GM12891 (cell line): ENCODE measurements at places on chromosomes 5 and 9.

- DNase-seq = no peak
These were observed 70.0 kb downstream of the SECISBP2 start for GRCh38 chr9:89388084-89388867.

DNA sequence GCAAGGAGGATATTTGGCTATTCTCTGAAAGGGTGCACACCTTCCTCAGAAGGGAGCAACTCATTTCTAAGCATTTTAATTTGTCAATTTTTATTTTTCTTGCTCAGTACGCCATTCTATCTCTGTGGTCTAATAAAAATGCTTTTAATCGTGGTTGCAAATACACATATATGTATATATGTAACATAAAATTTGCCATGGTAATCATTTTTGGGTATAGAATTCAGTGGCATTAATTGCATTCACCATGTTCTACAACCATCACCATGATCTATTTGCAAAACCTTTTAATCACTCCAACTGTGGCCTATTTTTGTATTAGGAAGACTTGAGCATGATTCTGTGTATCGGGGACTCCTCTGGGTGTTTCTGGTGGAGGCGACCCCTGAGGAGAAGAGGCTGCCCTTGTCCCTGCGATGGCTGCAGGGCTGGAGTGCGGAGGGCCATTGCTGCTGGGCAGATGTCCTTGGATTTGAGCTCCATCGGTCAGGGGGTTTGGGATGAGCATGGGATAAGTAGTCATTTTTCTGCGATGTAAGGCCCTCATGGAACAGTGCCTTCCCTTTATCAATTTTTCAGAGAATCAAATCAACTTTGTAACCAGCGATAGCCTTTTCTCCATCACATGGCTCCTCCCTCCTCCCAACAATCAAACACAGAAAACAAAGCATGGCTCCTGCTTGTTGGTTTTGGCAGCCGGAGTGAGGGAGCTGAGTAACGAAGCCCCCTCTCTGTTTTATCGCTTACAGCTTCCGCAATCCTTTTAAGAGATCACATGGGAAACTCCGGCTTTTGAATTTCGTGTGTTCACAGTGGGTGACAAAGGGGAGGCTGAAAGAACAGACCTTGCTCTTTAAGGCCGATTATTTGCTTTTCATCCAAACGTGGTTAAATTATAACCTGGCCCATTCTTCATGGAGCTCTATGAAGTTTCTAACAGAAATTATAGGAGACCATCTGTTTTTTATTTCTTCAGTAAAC lies 187.3 kb downstream of the TENT4A start:
- DNase-seq = no peak

DNA sequence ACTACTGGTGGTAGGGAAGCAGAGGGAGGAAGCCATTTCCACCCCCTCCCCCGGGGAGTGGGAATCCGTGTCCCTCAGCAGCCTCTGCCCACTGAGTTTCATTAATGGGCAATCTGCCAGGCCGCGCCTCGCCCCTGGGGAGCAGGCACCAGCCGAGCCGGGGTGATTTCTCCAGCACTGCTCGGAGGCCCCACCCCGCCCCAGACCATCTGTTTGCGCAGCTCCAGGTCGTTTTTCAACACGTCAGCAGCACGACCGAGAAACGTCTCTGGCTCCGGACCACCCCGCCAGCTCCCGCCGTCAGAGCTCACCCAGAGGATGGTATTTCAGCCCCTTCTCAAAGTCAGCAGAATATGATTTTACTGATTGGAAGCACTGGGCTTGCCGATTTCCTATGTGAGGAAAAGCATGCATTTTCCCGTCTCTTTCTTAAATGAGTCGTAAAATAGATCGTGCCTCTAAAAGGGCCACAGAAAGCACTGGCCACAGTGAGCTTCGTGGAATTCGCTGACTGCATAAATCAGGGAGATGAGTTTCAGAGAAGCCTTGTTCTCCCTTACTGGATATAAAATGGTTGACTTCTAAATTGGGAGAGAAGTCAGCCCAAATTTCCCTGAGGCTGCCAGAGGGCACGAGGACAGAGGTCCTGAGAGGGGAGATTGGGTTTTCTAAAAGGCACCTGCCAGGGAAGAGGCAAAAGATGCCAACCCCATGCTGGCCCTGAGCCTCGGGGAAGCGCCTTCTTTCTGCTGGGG lies 47.0 kb downstream of the OLFM1 start:
- no peak for DNase-seq

DNA sequence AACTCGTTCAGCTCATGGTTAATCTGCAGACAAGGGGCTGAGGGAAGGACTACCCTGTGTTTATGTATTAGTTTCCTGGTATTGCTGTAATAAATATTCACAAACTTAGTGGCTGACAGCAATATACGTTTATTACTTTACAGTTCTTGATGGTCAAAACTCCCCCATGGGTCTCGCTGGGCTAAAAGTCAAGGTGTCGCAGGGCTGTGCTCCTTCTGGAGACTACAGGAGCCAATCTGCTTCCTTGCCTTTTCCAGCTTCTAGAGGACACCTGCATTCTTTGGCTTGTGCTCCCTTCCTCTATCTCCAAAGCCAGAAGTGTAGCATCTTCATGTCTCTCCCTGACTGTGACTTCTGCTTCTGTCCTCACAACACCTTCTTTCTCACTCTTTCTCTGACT lies 653.8 kb upstream of the RIOK2 start:
- no peak for DNase-seq

GRCh38 chr5:55472642-55473041 lies 62.1 kb downstream of the PLPP1 start:
- DNase-seq = no peak

GRCh38 chr9:84366683-84367082 lies 26.1 kb upstream of the SLC28A3 start:
- DNase-seq = no peak

- no peak for DNase-seq
These were observed 76.5 kb upstream of the ATG10 start for GRCh38 chr5:81895307-81895706.

DNA sequence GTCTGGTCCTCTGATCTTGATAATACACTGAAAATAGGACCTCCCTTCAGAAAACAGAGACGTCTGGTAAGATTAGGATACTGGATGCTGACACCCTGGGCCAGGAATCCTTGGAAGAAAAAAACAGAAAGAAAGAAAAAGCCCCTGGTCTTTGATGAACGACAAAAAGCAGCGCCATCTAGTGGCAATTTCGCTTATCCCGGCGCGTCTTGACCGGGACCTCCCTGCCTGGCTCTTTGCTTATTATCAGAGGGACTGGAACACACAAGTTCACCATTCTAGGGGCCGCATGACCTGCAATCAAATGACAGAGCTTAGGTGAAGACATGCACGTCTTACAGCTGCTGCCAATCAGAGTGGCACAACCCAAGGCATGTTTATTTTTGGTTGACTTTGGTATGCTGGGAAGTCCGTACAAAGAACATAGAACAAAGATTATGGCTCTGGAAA lies 114.9 kb upstream of the NFIB start:
- DNase-seq = no peak

- no peak for DNase-seq
These were observed 465.5 kb downstream of the DNAH5 start for GRCh38 chr5:13478831-13479465.

DNA sequence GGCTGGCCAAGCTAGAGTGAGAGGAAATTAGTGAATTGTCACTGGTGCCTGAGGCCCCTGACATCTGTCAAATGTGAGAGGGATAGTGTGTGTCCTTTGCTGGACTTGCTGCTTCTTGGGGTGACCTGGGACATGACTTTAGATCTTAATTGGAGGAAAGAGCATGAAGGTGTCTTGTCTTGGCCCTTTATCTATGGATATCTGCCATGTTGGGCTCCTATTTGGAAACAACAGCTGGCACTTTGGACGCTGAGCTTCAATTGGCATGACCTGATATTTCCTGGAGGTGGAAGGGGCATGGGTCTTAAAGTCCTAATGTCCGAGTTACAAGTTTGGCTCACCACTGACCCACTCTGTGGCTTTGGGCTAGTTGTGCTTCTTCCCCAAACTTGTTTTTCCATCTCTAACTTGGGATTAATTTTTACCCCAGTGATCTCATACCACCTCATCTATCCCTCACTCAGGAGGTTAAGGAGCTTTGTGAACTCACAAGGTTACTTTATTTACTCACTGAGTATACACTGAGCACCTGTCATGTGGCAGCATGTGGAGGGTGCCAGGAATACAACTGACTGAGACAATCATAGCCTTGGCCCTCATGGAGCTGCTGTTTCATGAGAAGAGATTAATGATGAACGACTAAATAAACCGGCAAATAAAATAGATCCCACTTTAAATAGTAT lies 30.1 kb upstream of the CXCL14 start:
- DNase-seq = no peak

GRCh38 chr5:105659396-105659795 lies 2011.3 kb downstream of the EFNA5 start:
- DNase-seq = no peak

DNA sequence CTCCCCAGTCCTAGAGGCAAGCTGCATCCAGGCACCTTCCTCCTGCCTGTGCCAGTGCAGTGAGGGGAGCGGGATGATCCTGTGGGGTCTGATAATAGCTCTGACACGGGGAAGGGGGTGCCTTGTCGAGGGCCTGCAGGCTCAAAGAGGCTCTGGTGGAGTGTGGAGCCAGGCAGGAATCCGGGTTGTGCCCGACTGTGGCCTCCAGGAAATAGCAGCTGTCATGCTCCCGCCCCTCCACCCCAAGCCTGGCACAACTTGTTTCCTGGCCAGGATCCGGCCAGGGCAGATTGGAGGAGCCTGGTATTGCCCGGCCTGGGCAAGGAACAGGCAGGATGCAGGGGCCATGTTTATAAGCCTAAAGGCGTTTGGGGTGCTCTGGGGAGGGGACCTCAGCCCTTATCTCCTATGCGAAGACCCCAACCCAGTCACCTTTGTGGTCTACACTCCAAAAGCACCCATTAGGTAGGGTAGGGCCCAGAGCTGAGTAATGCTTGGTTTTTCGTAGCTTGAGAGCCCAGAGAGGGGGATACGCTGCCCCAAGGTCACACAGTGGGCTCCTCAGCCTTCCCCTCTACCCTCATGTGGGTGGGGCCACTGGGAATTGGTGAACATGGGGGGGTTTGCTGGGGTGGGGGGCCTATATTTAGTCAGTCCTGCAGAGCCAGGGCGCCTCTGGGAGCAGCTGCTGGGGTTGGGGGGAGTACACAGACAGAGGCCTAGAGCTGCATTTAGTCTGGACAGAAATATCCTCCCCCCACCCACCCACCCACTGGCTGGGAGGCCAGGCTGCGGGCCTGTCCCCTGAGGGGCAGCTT lies 12.2 kb downstream of the CXXC5 start:
- no peak for DNase-seq

DNA sequence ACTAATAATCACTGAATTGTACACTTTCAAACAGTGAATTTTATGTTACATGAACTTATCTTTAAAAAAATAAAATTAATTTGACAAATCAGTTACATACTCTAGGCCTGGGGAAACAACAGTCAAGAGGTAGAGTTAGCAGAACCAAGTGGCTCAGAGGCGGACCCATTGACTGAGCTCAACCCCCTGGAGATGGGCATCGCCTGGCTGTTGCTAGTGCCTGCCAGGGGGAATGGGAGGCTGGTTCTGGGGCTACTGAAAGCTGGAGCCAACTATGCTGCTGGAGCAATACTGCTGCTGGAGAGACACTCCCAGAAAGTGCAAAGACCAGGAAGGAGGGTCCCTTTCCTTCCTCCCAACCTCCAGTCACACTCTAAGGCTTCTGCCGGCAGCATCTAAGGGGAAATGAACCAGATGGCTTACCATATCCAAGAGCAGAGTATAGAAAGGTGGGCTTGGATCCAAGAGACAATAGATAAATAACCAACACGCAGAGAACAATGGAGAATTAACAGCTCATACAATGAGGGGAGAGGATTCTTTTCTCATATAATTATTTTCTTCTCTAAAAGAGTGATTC lies 40.3 kb upstream of the ANKRD55 start:
- no peak for DNase-seq

- DNase-seq = no peak
These were observed 2.7 kb upstream of the LARS1 start for GRCh38 chr5:146185161-146185560.

- no peak for DNase-seq
These were observed 10.9 kb upstream of the NKD2 start for GRCh38 chr5:997711-998110.

DNA sequence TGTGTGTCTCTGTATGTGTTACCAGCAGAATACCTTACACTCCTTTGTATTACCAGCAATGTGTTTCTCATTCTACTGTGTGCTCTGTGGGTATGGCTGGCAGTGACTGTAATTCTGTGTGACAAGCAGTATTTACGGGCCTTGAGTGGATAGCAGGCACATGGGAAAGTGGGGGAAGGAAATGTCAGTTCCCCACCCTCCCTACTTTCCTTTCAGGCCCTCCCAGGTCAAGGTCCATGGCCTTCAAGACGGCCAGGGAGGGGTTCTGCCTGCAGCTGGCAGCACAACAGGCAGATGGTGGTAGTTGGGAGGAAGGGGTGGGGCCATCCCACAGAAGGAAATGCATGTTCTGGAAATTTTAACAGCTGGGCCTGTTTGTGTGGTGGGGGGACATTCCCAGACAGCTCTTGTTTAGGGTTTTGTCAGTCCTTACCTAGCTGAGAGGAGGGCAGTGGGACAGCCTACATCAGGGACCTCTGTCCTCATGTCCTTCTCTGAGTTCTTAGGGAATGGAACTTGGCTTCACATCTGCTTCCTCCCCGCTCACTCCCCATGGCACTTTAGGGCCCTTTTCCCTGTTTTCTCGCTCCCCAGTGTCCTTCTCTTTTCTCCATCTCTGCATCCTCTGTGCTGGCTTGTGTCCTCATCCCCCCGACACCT lies 14.6 kb upstream of the TNIP1 start:
- DNase-seq = no peak

DNA sequence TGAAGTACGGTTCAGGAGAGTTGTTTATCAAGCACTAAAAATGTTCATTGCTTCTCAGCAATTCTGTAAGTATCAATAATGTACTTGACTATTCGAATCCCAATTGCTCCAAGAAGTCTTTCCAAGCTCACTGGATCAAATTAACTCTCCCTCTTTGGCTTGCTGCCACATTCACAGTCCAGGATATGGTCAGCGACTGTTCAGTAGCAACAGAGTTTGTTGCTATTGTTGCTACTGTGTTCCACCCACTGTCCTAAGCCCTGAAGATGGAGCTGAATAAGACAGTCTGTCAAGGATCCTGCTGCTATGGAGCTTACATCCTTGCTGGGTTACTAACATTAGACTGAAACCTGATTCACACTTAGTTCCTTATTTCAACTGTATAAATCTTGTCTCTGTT lies 110.8 kb downstream of the FGF10 start:
- no peak for DNase-seq
